ENCODE measurements at places on chromosomes 6 and 20.

- DNase-seq: no peak
Measured at GRCh38 chr6:28673787-28674671, 148.3 kb downstream of the GPX5 start.

DNA sequence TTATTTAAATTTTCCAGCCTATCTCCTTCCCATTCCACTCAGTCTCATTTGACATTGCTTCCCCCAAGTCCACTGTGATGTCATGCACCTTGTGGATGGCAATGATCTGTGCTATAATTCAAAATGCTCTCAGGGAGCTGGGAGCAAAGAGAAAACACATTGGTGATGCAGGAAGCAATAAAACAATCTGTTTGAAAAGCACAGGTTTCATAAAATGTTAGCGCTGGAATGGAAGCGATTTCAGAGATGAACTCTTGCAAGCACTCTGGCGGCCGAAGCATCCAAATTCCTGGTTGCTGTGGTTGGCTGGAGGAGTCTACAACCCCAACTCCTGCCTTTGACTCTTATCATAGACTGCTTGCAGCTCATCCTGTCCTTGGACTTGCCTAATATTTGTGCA is 167.0 kb downstream of the GMPR start:
- no peak for DNase-seq

DNA sequence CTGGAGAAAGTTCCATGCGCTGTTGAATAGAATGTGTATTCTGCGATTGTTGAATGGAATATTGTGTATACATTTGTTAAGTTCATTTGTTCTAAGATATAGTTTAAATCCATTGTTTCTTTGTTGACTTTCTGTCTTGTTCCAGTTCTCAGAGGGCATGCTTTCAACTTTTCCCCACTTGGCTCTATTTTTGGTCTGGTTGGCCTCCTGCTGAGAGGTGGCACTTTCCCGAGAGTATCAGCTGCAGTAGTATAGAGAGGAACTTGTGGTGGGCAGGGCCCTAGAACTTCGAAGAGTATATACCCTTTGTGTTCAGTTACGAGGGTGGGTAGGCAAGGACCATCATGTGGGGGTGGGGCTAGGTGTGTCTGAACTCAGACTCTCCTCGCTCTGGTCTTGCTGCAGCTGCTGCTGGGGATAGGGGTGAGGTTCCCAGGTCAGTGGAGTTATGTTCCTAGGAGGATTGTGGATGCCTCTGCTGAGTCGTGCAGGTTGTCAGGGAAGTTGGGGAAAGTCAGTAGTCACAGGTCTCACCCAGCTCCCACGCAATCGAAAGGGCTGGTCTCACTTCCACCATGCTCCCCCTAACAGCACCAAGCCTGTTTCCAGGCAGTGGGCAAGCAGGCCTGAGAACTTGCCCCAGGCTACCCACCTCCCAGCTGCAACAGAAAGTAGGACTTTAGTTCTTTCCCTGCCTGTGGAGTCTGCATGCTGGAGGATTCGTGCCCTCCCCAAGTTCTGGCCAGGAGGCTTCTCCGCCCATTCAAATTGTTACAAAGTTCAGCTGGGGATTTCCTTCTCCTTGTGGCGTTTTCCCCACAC is 118.9 kb upstream of the SSTR4 start:
- DNase-seq: no peak

DNA sequence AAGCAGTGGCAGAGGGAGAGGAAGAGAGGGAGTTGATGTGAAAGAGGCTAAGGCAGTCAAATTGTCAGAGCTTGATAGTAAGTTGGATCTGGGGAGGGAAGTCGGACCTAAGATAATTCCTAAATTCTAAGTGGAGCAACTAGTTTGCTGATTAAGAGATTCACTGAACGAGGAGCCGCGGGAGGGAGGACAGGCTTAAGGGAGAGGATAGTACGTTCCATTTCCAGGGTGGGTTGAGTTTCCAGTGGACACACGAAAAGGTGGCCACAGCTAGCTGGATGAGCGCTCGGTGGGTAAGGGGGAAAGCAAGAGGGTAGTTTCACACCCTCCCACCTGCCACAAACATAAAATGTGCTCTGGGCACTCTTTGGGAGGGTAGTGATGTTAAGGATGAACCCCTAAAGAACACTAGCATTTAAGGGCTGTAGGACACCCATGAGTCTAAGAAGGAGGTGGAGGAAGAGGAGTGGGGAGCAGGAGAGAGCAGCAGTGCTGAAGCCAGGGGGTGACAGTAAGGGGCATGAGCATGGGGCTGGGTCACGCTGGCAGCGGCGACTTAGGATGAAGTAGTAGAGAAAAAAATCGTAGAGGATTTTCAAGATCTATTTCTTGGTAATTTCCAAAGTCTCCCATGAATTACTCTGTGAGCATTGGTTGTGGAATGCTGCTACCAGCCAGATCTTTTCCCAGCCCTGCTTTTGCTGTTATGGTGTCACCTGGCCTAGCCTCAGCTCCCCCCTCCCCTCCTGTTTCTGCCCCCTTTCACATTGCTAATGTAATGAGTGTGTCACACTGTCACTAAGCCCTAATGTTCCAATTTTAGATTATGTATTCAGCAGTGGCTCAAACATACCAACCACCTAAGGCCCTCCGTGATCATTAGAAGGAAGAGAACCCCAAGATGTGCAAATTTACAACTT is 21.4 kb downstream of the ACTR5 start:
- DNase-seq: no peak

- DNase-seq: no peak
Measured at GRCh38 chr6:149906405-149906804, 8.5 kb upstream of the RAET1E start.

DNA sequence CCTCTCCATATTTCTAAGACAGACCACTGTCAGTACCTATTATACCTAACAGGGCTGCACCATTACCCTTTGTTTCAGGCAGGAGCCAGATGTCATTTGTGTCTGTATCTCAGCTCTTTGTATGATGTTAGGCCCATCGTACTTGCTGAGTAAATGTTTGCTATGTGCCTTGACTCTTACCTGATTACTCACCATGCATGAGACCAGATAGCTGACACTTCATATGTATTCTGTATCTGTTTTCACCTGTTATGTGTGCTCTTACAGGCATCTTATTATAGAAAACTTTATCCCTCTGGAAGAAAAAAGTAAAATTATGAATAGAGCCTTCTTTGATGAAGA is 31.7 kb upstream of the ASXL1 start:
- DNase-seq: no peak

- no peak for DNase-seq
Measured at GRCh38 chr6:25874118-25874517, at the start of gene SLC17A3. Gene SLC17A3, minus strand, starts transcription at chr6:25874243. Its CDS starts 5,856 bp downstream, at chr6:25868387.

GRCh38 chr6:121760745-121761144 is 325.3 kb downstream of the GJA1 start:
- DNase-seq: no peak

DNA sequence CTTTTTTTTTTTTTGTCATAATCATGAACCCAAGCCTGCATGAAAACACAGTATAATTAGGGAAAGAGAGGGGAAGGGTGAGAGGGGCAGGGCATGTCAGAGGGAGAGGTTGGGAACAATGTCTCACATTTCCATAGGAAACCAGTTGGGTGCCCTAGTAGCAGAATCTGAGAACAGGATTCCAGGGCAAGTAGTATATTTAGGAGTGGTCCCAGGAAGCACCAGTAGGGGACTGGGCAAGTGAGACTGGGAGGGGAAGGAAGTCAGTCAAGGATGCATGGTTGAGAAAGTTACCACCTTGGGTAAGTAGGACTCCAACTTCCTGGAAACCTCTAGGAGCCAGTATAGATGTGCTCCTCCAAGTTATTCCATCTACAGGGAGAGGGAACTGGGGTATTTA is 88.6 kb upstream of the MAFB start:
- no peak for DNase-seq

DNA sequence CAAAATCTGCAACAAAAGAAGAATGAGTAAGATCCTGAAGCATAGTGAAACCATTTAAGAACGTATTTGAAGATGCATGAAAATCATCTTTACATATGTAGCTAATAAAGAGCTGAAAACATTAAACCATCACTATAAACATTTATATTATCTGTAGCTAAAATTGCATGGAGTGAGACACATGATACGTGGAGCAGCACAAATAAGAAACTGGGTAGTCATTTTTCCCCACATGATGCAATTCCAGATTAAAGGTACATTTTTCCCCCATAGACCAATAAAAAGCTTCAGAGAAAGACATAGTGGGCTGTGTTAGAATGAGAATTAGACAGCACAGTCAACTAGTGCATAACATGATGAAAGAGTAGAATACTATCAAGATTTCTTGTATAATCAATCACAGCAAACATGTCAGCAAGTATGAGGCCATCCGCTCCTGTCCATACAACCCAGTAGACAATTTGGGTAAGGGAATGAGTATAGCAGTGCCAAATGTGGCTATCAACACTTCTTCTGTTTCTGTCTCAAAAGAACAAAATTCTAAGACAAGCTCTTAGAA is 67.0 kb downstream of the RSPO3 start:
- no peak for DNase-seq

- DNase-seq: no peak
Measured at GRCh38 chr6:68958327-68958726, 323.2 kb downstream of the ADGRB3 start.
